ENCODE measurements at places on chromosomes 12 and 14.

DNA sequence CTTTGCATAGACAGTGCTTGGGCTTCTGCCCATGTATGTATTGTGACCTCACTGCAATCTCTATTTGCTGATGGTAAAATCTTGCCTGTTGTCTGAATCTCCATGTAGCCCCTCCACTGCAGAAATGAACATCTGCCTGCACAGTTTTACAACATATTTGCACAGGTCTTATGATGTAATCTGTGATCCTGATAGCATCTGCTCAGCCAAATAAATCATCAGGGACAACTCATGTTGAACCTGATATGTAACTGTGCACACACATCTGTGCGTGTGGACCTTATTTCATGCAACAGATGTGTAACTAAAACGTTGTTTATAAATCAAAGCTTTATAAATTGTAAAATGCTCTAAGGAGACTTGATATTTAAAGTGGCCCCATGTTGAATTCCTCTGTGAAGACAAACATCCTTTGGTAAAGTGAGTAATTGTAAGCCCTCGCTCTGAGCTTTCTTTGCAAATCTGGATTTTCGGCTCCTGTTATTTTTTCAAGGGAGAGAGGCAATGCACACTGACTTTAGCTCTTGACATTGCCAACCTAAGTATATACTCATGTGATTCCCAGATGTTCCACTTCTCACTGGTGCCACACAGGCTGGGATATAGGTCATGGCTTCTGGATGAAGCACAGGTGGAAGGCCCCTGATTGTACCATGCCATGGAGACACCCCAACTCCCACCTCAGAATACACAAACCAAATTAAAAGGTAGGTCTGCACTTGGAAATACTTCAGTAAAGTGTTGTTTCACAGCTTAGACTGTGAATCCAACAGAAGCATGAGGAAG is 371.3 kb downstream of the GRIN2B start:
- DNase-seq, result no peak

- no peak for DNase-seq
Observed at GRCh38 chr12:49521389-49521788, 17.4 kb upstream of the KCNH3 start.

GRCh38 chr14:54025661-54026060 is 69.0 kb upstream of the BMP4 start:
- no peak for DNase-seq

DNA sequence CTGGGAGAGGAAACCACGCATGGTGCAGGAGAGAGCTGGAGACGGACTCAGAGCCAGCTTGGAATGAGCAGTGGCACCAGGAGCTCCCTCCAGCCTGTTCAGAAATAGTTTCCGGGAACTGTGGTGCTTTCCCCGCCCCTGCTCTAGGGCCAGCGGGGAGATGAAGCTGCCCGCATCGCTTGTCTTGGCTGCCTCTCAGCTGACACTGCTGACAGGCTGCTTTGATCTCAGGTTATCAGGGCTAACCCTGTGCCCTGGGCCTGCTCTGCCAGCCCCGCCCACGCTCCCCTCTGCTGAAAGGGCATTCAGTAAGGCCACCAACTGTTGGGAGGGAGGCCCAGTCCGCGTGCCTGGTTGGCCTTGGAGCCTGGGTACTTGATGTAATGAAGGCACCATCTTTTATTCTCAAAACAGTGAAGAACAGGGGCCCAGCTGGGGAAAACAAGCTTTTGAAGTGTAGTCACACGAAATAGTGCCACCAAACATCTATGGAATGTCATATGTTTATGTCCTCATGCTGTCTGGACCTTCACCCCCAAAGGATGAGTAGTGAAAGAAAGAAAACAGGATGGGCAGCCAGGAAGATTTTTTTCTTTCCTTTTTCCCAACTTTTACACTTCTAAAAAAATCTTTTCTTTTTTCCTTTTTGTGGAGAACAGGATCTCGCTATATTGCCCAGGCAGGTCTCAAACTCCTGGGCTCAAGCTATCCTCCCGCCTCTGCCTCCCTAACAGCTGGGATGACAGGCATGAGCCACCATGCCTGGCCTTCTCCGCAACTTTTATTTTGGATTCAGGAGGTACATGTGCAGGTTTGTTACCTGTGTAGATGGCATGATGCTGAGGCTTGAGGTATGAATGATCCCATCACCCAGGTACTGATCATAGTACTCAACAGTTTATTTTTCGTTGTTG is 115.9 kb upstream of the TBX3 start:
- no peak for DNase-seq

DNA sequence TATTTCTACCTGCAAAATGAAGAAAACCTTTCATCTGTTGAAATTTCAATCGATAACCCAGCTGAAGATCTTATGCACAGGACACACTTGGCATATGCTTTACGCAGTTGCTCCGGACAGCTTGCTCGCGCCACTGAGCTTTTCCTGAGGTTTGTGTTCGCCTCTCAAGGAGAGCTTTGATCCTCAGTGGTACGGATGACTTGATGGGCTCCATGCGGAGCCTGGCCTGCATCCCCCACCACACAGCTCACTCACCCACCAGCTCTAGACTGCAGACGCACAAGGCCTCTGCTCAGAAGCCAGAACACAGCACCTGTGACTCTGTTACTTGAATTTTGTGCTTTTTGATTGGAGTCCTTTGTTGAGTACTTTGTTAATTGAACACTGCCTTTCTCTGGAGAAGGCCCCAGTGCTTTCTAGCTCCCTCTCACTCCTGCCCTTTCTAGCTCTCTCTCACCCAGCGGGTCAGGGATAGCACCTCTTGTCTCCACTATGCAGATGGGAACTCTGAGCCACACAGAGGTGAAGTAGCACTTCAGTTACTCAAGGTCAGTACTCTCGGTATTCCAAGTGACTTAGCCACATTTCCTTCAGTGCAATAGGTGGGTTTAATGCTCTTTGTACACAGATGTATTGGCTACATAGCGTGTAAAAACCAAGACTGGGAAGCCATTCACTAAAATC is 52.1 kb downstream of the TBC1D30 start:
- DNase-seq, result no peak

GRCh38 chr12:100154474-100155247 is 12.0 kb upstream of the BLTP3B start:
- peak; percentile 64 for DNase-seq

GRCh38 chr14:24847568-24848095 is 202.3 kb downstream of the STXBP6 start:
- DNase-seq, result no peak

DNA sequence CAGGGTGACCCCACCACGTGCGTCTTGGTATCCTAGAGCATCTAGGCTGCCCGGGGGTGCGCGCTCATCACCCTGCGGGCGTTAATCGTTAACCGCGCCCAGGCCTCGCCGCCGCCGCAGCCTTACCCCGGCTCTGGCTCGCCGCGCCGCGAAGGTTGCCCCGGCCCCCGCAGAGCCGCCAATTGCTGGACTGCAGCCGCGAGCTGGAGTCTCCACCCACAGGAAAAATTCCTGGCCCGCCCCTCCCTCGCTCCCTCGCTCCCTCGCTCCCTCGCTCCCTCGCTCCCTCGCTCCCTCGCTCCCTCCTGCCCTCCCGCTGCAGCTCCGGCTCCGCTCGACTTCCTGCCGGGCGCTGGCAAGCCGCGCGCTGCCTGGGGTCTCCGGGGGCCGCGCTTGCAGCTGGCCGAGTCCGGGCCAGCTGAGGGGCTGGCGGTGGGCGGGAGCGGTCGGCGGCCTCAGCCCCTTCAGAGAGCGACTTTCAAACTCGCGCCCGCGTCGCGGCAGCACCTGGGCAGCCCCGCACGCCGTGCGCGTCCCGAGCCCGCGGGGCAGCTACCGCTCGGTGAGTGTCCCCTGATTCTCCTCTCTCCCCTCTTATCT is at the start of gene PLEKHG3:
TSS of gene PLEKHG3 (plus strand) at position 282 of the 600 bp plus-strand sequence. CDS start 23,208 bp downstream, outside the sequence.
- DNase-seq, result peak; percentile 46

GRCh38 chr12:41576925-41577324 is 388.8 kb downstream of the PDZRN4 start:
- DNase-seq, result no peak

DNA sequence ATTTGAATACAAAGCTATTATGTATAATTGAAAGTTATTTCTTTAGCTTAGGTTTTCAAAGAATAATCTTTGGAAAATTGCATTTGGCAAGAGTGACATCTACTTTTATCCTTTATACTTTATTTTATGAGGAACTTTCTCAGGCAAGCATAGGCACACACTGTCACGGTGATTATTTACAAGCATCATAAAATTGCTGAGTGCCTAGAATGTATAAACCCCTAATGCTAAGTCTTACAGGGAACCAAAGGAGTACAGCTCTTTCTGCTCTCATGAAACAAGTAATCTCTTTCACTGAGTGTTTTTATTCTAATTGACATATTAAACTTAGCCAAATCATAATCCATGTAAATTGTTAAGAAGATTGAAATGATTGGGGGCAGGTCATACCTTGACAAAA is 154.9 kb downstream of the FSCB start:
- no peak for DNase-seq

GRCh38 chr12:41008472-41008871 is 179.6 kb upstream of the PDZRN4 start:
- DNase-seq, result no peak

- DNase-seq, result no peak
Observed at GRCh38 chr12:62279961-62280360, 19.8 kb downstream of the USP15 start.

GRCh38 chr14:85466678-85467077 is 63.3 kb upstream of the FLRT2 start:
- no peak for DNase-seq

DNA sequence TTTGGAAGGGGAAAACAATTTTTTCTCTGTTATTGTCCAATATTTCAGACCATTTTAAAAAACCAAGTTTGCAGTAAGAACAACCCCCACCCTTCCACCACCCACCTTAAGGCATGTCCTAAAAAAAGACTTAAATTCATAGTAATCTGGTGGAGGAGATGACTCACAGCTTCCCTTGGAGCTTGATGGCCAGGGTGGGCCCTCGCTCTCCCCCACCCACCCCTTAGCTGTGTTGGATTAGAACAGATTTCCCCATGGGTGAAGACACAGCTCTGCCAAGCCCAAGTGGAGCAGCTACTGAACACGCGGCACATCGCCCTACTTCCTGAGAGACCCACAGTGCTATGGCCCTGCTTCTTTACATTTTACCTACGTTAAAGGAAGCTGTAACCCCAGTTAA is 140.3 kb downstream of the GCH1 start:
- DNase-seq, result no peak

DNA sequence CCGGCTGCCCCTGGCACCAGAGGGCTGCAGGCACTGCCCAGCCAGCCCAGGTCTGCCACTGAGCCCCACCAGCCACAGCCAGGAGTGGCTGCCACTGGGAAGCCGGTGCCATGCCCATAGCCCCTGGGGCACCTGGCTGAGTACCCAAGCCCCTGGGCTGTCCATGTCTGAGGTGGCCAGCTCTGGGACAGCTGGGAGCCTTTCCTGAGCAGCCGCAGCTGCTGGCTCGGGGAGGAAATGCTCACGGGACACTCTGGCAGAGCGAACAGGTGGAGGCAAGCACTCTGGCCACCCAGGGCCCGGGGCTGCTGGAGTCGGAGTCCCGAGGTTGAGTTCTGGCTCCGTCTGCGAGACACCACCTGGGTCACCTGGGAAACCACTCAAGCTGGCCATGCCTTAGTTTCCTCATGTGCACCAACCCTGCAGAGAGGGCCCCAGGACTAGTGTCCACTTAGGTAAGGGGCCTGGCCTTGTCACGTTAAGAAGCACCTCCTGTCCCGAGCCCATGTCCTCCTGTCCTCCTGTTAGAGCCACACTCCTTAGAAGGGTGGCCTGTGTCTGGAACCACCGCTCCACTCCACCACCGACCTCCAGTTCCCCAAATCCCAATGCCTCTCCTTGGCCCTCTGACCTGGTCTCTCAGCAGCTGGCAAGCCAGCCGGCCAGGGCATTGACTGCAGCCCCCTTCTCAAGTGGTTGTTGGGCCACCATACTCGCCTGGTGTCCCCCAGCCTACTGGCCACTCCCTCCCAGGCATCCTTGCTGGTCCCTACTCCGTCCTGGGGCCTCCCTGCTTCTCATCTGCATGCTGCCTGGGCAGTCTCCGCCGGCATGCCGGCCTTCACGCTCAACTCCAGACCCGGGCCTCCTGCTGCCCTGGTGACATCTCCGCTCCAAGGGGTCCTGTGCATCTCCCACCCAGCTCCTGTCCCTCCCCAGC is 45.3 kb downstream of the BEGAIN start:
- DNase-seq, result peak; percentile 43

DNA sequence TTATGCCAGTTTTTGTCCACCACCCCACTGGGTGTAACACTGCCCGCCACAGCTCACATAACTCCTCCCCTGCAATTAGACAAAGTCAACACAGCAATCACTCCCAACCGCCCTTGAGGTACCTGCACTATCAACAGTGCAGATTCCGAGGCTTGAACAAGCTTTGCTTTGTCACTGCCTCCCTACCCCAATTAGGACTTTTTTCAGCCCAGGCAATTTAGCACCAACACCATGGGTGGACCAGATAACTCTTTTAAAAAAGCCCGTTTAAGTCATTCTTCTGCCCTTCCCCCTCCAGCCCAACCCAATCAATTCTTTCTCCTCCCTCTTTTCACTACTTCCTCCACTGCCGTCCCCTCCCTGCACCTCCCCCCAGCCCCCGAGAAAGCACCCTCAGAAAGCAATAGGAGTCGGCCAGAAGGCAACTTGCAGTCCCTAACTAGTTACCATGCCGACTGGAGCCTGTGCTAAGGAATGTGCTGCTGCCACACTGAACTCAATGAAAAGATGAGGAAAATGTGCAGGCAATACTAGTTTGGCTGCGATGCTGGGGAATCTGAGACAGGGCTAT is 45.7 kb upstream of the OTX2 start:
- DNase-seq, result no peak

GRCh38 chr14:94330432-94330831 is 7.3 kb upstream of the SERPINA6 start:
- DNase-seq, result no peak

DNA sequence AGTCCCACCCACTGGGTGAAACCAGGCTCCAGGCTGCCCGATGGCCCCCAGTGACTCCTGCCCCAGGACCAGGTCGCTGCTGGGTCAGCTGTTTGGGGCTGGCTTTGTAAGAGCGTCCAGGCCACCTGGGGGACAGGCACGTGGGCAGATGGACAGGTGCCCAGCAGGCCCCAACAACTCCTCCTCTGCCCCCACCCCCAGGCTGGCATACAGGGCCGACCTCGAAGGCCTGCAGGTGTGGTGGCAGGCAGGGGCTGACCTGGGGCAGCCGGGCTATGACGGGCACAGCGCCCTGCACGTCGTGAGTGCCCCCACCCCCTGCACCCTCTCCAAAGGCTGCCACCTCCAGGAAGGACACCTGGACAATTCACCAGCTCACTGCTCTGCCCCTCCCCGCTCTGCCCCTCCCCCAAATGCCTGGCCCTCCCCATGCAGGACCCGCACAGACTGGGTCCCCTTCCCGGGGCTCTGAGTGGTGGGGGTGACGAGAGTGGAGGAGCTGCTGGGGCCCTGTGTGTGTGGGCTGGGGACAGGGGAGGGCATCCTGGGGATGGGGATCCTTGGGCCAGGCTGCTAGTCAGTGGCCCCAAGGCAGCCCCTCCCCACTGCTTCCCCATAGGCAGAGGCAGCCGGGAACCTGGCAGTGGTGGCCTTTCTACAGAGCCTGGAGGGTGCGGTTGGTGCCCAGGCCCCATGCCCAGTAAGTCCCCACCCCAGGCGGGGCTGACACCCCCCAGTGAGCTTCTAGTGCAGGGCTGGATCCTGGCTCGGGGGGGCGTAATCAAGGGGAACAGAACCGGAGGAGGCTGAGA is 26.0 kb downstream of the ASPG start:
- DNase-seq, result no peak

- DNase-seq, result no peak
Observed at GRCh38 chr14:90816681-90817436, 629 bp upstream of the TTC7B start.
